AG04450 (cell line): ENCODE measurements at places on chromosomes 1 and 21.

GRCh38 chr1:63190171-63190570 lies 132.2 kb upstream of the FOXD3 start:
- no peak for DNase-seq

- DNase-seq, result no peak
Measured at GRCh38 chr1:171252482-171252881, 4.2 kb downstream of the FMO1 start.

GRCh38 chr1:39571178-39571483 lies 5.5 kb downstream of the PABPC4 start:
- no peak for DNase-seq

GRCh38 chr1:246785494-246786111 lies 61.4 kb downstream of the SCCPDH start:
- DNase-seq, result no peak

DNA sequence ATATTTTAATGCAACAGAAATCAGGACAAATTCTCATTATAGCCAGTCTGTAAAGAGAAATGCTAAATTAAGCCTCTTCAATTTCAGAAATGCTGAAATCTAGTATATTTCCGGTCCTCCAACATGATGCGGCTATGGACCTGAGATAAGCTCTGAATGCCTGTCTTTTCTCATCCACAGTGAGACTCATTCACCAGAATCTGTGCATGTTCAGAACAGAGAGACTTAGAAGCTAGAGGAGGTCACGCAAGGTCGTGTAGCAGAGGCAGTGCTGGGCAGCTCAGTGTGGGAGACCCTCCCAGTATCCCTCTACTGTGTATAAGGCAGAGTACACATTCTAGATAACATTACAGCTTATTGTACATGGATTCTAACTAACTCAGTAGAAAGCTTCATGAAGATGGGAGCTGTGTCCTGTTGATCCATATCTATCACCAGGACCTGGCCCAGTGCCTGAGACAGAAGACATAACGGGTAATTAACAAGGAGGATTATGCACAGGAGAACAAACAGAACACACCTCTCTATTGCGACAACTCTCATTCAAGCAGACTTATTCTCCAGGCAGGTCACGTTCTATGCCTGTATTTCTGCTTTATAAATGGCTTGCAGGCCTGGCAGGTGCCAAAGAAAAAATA lies 97.0 kb upstream of the COA6 start:
- DNase-seq, result no peak
